Vagina (tissue), 2 donors: ENCODE measurements at places on chromosomes 4 and X. TPM values are rescaled to one million over a fixed set of nuclear protein-coding genes. Genes with fewer than 3 reads are reported as not detected.

Gene NXF2B
- total RNA-seq: not detected

Gene WAS
- 4.4 TPM for total RNA-seq

Gene DUX4
- not detected for total RNA-seq

Gene ITGB1BP2
- 1.7 TPM for total RNA-seq

DNA sequence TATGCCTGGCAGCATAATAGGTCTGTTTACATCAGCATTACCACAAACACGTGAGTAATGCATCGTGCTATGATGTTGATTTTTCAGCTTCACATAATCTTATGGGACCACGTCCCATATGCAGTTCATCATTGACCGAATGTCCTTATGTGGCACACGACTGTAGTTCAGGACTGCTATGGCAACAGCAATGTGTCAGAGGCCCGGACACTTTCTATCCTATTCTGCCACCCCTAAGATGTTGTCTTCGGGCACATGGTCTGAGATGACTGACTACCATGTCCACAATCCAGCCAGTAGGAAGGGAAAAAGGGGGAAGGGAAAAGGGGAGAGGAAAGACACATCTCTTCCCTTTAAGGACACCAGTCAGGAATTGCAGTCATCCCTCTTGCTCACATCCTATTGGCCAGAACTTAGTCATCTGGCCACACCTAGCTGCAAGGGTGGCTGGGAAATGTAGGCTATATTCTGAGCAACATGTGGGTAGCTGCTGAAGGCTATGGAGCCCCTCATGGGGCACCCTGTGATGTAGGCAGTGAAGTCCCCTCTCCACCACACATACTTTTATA is 196.0 kb upstream of the RBPJ start:
- DNase-seq: no peak

Gene KIF4A
- total RNA-seq: 2.2 TPM

GRCh38 chr4:122914938-122915337 is 7.5 kb downstream of the NUDT6 start:
- no peak for DNase-seq

- no peak for DNase-seq
These were observed 217.6 kb downstream of the AFAP1 start for GRCh38 chr4:7721984-7722551.

DNA sequence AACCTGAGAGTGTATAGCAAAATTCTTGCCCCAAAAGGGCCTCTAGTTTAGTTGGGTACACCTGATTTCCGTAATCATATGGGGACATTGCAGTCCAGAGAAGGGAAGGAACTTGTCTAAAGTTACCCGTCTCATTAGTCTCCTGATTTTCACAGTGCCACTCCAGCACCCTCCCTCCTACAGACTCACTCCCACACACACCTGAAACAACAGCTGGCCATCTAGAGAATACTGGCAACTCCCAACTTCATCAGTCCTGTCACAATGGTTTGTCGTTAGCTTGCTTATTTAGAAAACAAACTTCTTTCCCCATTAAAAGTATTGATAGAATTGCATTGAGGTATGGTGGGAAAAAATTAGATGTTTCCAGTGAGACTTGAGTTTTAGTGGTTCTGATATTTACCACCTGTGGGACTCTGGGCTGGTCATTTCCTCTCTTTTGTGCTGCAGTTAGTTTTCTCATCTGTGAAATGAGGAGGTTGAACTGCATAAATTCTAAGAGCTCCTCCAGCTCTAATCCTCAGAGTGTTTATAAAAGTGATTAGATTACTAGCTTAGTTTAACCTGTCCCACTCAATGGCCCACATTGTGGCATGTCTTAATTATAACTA is 1.7 kb downstream of the IL13RA1 start:
- DNase-seq: no peak

Gene ZBTB49
- 5.4 TPM for total RNA-seq

DNA sequence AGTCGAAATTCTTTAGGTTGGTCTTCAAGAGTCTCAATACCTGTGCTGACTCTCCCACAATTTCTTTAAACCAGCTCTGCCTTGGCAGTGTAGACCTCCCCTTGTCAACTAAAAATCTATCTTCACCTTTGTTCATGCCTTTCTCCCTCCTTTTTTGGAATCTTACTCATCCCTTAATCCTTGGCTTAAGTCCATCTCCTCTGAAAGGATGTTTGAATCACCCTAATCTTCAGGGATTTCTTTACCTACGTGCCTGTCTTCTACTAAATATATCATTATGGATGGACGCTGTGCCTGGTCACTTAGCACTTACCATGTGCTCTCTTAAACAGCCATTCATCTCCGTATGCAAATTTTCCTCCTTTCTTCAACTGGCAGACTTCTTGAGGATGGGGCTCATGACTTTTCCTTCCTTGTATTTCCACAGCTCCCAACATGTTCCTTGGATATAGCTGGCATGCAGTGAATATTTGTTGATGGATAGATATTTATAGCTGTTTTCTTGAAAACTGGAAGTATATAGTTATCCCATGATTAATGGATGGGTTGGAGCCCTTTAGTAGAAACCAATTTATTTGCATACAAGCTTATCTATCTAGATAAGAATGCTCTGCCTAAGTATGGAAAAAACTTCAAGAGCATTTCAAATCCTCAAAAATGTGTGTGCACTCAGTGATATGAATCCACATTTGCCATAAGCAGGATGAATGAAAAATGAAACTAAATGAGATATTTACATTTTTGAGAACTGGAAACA is 166.6 kb downstream of the SPRY1 start:
- DNase-seq: no peak

Gene FNIP2
- total RNA-seq: 25.3 TPM

DNA sequence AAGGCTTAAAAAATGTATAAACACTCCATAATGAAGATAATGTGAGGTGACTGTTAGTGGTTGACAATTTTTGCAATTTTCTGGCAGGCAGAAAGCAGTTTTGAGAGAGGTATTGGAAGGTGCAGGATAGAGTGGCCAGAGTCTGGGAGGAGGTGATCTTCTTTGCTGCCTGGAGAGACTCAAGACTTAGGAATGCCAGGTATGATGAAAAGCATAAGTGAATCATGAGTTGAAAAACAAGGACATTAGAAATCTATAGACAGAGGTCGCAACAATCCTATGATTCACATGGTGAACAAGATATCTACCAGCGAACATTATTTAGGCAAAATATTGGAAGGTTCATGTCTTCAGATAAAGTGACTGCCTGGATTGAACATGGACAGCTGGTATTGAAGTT is 118.5 kb downstream of the CFAP299 start:
- no peak for DNase-seq

- DNase-seq: no peak
These were observed 40.0 kb downstream of the VGLL1 start for GRCh38 chrX:136572030-136572429.

- no peak for DNase-seq
These were observed 901.6 kb upstream of the NDST4 start for GRCh38 chr4:116015062-116015461.

- no peak for DNase-seq
These were observed 2.9 kb downstream of the HCFC1 start for GRCh38 chrX:153968754-153969124.

Gene ERAS
- total RNA-seq: not detected
